Stimulated activated CD4-positive, alpha-beta T cell treated with anti-CD3 and anti-CD28 coated beads, Interleukin-15, amount 100 ng/mL, for 1 hour (primary cell): ENCODE measurements at places on chromosomes 11 and 22.

DNA sequence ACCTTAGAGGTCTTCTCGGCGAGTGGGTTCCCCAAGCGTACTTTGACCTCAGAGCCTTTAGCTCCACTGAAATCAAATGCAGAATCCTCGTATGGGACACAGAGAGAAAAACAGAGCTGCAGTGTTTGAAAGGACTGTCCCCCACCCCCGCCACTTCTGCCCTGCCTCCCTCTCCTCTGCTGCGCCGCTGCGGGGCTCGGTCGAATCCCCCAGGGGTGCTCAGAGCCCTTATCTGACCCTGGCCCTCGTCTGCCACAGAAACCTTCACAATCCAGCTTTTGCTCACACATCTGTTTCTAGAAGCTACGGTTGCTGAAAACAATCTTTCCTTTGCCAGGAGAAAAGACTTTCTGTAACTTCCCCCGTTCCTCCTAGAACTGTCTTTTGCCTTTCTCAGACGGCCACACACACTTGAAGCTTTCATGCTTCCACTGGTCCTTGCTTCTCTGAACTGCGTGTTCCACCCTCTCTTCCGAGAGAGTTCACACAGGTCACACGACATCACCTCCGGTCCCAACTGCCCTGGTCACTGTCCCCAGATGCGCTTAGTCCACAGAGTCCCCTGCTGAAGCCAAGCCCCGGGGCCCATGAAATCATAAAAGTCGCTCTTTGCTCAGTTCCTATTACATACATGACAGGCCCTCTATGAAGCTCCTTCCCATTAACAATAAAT is 3.7 kb downstream of the SMIM35 start:
- no peak for DNase-seq

DNA sequence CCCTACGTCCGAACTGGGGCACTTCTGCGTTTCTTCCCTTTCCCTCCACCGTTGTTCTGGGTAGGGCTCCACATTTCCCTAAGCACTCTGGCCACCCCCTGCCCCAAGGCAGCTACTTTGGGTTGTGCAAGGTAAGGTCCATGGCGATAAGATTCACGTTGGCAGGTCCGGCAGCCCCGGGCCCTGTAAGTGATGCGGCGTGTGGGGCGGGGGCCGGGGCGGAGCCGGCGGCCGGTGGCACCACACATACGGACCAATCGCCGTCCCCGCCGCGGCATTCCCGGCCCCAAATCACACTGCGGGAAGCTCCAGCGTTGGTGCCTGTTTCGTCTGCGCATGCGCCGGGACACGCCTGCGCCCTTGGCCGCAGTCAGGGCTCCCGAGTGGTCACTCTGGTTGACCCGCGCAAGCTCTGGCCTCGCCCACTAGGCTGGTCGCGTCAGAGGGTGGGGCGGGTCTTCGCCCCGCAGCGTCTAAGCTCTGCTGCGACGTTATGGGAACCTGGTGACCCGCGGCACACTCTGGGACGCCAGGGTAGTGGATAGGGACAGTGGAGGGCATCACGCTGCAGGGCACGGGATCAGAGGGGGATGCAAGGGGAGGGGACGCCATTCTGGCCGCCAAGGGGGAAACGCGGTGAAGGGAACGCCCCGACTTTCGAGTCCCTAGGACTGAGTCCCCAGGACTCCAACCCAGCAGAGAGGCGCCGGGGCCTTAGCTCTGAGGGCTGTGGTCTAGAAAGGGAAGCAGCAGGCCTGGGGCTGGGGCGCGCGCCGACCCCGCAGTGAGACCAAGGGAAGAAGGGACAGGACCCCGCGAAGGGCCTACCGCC is 1.6 kb downstream of the FADS1 start:
- DNase-seq, result no peak

GRCh38 chr11:16295592-16295991 is 60.8 kb downstream of the SOX6 start:
- no peak for DNase-seq

DNA sequence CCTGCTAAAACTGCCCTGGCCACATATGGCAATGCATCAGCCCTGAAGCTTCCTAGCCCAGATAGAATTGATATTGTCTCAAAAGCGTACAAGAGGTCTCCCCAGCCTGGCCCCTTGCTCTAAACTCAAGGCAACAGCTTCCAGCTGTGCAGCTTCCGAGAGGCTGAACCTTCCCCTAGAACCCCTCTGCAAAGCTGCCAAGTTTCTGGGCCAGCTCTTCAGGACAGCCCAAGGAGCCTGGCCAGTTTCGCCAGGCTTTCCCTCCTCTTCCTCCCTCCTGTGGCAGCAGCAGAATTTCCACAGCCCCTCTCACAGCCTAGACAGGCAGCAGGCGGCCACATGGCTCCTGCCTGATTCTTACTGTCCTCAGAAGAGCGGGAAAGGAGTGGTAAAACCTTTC is 34.5 kb downstream of the NUMA1 start:
- DNase-seq, result no peak

GRCh38 chr11:133078012-133078411 is 454.3 kb downstream of the OPCML start:
- no peak for DNase-seq

DNA sequence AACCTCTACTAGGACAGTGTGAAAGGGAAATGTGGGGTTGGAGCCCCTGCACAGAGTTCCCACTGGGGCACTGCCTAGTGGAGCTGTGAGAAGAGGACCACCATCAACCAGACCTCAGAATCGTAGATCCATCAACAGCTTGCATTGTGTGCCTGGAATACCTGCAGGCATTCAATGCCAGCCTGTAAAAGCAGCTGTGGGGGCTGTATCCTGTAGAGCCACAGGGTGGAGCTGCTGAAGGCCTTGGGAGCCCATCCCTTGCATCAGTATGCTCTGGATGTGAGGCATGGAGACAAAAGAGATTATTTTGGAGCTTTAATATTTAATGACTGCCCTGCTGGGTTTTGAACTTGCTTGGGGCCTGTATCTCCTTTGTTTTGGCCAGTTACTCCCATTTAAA is 46.3 kb downstream of the PGR start:
- no peak for DNase-seq

- no peak for DNase-seq
Observed at GRCh38 chr11:37449146-37449545, 851.1 kb upstream of the RAG2 start.

DNA sequence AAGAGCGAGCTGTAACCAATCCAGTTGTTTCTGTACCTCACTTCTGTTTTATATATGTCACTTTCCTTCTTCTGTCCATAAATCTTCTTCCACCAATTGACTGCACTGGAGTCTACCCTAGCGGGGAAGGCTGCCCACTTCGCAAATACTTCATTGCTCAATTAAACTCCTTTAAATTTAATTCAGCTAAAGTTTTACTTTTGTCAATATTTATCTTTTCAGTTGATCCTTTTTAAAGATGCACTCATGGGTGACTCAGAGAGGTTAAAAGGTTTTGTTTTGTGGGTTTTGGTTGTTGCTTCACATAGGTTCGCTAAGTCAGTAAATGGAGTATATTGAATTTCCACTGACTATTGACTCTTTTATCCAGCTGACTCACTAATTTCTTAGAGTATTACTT is 597.2 kb downstream of the DLG2 start:
- DNase-seq, result no peak

DNA sequence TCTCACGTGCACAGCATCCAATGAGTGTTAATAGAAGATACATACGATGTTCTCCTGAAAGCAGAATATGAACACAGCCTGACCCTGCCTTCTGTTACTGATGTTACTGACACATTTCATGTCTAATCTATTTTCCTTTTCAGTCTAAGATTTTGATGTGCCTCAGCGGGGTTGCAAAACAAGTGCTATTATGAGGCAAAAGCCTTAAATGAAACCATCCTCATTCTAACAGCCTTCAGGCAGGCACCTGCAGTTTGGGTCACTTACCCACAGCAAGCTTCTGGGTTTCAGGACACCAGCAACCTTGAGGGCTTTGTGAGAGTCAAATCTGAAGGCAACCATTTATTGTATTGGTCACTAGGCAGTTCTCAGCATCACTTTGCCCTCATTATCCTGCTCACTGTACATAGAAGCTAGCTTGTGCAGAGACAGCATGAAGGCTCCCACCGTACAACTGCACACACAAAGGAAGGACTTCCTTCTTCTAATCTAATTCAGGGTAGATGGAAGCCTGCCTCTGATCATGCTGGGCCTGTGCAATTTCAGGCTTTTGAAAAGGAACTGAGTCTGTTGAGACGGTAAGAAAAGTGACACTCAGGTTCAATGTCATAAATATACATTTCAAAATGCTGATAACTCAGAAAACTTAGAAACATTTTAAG is 183.2 kb upstream of the PITPNB start:
- no peak for DNase-seq

- no peak for DNase-seq
Observed at GRCh38 chr11:103436131-103436770, 327.0 kb downstream of the DYNC2H1 start.

- no peak for DNase-seq
Observed at GRCh38 chr11:110251836-110252235, 44.6 kb downstream of the RDX start.

GRCh38 chr11:20536784-20537183 is 62.6 kb upstream of the SLC6A5 start:
- no peak for DNase-seq

- DNase-seq, result no peak
Observed at GRCh38 chr11:120869097-120869496, 154.8 kb upstream of the TBCEL start.

DNA sequence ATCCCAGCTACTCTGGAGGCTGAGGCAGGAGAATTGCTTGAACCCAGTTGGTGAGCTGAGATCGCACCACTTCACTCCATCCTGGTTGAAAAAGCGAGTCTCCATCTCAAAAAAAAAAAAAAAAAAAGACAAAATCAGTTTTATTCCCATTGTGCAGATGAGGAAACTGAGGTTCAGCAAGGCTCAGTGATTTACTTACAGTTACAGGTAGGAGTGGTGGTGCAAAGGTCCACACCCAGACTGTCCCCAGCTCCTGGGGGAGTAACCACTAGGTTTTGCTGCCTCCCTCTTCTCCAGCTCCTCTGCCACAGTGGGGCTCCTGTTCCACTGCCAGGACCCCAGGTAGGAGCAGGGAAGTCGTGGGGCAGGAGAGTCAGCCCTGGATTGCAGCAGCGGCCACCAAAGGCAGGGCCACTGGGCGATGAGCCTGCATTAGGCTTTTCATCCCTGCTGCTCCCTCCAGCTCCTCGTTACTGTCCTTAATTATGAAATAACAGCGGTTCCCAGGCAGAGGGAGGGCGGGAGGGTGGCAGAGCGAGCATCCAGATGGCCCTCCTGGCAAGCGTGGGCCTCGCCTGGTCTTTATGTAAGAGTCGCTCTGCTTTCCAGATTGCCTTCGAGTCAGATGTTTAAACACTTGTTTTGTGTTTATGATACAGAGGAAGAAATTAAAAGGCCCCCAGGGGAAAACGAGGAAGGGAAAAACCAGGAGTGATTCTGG is 15.5 kb upstream of the RASD2 start:
- no peak for DNase-seq

DNA sequence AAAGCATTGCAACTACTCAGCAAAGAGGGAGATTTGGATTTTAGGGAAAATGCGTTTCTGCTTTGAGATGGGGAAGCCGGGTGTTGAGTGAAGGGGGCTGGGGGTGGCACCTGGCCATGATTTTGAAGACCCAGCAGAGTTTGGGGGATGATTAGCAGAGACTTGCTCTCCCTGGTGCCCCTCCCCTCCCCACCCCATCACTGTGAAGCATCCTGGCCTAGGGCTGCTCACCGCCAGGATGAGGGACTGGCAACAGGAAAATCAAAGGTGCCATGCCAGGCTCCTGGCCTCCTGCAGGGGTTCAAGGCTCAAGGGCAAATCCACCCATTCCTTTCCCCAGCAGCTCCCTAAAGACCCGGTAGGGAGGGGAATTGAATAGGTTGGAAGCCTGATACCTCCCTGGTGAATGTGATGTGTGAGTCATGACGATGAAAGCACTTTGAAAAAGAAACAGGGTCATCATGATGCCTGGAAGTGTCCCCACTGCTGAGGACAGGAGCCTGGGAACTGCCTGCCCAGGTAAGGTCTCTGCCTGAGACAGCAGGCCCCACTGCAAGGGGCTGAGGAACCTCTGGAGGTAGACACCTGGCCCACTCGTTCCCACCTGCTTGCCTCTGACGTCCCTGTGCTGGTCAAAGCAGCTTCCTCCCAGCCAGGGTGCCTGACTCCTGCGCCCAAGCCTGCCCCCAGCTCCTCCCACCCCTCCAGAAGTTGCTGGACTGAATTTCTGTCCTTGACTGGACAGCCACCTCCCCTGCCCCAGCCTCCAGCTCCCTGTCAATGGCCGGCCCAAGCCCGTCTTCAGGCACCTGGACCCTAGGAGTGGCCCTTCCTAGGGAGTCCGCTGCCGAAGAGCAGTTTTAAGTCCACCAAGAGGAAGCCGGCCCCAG is 1.7 kb downstream of the CHST1 start:
- DNase-seq, result no peak

DNA sequence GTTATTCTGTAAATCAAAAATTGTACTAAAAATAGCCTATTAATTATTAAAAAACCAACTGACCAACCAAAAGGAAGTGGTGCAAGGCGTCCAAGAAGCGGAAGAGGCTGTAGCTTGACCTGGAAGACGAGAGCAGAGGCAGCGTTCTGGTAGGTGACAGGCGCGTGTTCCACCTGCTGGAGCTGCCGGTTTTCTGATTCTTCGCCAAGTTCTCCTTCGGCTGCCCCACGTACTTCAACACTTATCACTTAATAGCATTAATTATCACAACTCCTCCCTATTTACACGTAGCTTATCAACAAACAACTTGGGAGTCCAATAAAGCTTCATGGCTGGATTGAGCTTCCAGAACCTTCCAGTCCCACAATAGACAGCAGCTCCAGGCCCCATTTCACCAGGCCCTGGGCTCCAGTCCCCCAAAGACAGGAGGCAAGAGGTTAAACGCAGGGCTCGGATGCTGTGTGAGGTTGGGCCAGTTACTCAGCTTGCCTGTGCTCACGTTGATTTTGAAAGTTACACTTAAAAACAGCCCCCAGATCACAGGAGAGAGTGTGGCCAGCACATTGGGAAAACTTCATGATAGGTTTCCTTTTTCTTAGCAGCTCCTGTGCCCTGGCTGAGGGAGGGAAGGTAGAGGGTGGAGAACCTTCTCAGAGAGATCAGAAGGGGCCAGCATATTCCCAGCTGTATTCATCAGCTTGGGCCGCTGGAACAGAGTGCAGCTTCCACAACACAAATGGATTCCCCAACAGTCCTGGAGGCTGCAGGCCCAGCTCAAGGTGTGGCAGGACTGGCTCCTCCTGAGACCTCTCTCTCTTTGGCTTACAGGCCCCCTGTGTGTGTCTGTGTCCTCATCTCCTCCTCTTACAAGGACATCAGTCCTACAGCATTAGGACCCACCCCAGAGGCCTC is 54.2 kb upstream of the FGF3 start:
- DNase-seq, result no peak

DNA sequence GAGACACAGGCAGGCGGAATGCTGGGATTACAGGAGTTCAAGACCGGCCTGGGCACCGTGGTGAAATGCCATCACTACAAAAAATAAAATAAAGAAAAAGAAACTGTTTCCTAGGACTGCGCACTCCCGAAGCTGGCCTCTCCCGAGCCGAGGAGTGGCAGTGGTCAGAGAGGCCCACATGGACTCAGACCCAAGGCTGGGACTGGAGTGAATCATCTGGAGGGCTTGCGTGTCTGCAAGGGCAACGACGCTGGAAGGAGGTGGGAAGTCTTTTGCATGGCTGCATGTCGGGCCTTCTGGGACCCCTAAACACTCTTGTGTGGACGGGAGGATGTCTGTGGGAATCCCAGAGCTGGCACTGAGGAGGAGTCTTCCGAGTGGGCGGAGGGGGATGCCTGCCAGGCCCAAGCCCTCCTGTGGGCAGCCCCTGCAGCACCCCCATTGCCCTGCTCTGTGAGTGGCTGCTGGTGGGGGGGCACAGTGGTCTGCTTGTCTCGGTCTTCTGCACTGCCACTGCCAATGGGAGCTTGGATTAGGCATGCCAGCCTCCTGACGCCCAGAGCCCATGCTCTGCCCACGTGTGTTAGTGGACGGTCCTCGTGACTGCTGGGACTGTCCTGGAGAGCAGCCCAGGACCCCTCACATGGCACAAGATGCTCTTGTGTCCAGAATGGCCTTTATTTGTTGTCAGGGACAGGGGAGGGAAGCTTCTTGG is 1.8 kb upstream of the AP2A2 start:
- DNase-seq, result no peak
